Lung (tissue), 17 donors: ENCODE measurements at places on chromosomes 1 and 21. TPM values are rescaled to one million over a fixed set of nuclear protein-coding genes. Genes with fewer than 3 reads are reported as not detected.

Gene SNX27
- 63.7 TPM for total RNA-seq

Gene C1QB
- total RNA-seq: 39.6 TPM

Gene SMG7
- total RNA-seq: 64.2 TPM

Gene PTPN22
- 7.0 TPM for total RNA-seq

- no peaks in the 10 kb centered on the region for H3K4me1 ChIP-seq
- H3K27me3 ChIP-seq: no peaks in the 10 kb centered on the region
- no peaks in the 10 kb centered on the region for H3K36me3 ChIP-seq
- DNase-seq: no peak
- H3K4me3 ChIP-seq: no peak overlapping the region
Observed at GRCh38 chr1:221602830-221603229, 139.1 kb downstream of the DUSP10 start.

DNA sequence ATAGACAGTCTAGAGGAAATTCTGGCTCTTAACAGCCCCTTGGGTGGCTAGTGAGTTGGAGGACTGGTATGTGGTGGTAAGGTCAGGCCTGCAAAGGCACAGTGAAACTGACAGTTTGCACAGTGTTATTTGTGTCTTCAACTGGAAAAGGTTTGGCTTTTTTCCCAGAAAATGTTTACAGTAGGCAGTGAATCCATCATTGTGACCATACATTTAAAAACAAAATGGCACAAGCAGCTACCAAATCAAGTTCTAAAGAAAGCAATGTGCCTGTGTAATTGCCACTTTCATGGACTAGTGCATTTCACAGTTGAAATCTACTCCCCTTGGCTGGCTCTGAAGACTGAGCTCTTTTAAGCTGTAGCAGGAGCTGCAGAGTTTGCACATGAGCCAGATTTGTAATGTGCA is 24.8 kb downstream of the ATPAF1 start:
- no peaks in the 10 kb centered on the region for H3K27me3 ChIP-seq
- DNase-seq: peak; percentile 86
- peak overlapping the region; percentile 5 for H3K27ac ChIP-seq
- H3K4me1 ChIP-seq: no peaks in the 10 kb centered on the region

GRCh38 chr1:62237361-62237760 is 42.7 kb downstream of the L1TD1 start:
- no peaks in the 10 kb centered on the region for H3K36me3 ChIP-seq
- peaks cover 2% of the 10 kb centered on the region for H3K4me1 ChIP-seq
- H3K27me3 ChIP-seq: no peaks in the 10 kb centered on the region
- no peak overlapping the region for H3K27ac ChIP-seq
- no peak overlapping the region for H3K4me3 ChIP-seq

DNA sequence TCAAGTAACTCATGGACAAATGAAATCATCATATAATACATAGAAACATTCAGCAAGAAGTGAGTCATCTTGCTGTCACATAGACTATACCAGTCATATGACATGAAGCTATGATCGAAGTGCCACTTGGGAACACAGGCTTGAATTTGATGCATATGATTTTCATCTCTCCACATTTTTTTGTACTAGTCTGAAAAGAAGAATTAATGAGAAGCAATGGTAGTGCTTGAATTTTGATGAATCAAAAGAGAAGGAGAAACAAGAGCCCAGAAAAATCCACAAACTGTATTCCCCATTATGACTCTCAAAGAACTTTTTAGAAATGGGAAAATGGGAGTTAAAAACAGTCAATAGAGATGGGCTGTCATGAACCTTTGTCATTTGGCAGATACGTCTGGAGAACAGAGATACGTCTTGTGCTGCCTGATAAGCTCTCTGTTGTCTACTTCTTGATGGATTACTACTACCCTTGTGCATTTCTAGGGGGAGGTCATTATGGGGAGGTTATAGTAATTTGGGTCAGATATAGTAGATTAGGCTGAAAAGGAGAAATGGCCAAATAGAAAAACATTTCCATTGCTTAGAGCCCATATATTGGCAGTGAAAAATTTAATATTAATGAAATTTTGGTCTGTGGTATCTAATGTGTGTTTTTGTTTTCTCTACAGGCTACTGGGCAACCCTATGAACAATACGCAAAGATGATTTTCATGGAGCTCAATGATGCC is 8.0 kb upstream of the LEPR start:
- DNase-seq: no peak
- H3K27me3 ChIP-seq: no peaks in the 10 kb centered on the region
- no peaks in the 10 kb centered on the region for H3K36me3 ChIP-seq
- H3K27ac ChIP-seq: no peak overlapping the region
- no peak overlapping the region for H3K4me3 ChIP-seq

GRCh38 chr1:68174738-68175113 is 57.6 kb downstream of the WLS start:
- H3K4me1 ChIP-seq: peaks cover 19% of the 10 kb centered on the region
- H3K27me3 ChIP-seq: no peaks in the 10 kb centered on the region
- no peaks in the 10 kb centered on the region for H3K36me3 ChIP-seq
- H3K4me3 ChIP-seq: no peak overlapping the region
- peak overlapping the region; percentile 62 for H3K27ac ChIP-seq

DNA sequence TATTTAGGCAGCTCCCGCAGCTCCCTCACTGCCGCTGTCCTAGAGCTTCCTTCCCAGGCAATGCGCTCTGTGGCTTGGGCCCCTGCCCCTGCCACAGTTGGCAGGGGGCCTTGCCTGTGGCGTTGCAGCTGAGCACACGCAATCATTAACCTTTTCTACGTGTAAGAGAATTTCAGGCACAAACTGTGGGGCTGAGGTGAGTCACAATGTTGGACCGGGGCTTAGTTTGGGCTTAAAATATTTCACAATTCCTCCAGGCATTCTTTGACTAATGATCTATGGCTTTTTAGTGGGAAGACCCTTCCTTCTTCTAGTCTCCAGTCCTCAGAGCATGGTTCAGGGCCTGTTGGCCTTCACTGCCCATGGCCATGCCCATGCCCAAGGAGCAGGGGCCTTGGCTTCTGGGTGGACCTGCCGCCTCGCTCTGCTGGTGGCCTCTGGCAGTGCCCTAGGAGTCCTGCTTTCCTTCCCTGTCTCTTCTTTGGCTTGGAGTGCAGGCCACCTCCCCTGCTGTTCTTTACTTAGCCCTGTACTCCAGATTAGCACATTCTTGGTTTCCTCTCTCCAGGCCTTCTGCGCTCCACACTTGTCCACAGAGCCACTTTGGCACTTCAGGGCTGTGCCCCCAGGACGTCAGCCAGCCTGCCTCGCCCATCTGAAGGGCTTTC is 39.2 kb downstream of the MAPKAPK2 start:
- H3K4me1 ChIP-seq: peaks cover 19% of the 10 kb centered on the region
- H3K27me3 ChIP-seq: no peaks in the 10 kb centered on the region
- H3K27ac ChIP-seq: peak overlapping the region; percentile 90
- H3K36me3 ChIP-seq: no peaks in the 10 kb centered on the region

- no peak overlapping the region for H3K27ac ChIP-seq
- no peaks in the 10 kb centered on the region for H3K27me3 ChIP-seq
- no peaks in the 10 kb centered on the region for H3K36me3 ChIP-seq
- H3K4me3 ChIP-seq: no peak overlapping the region
- no peaks in the 10 kb centered on the region for H3K4me1 ChIP-seq
Observed at GRCh38 chr1:185402930-185403329, 85.9 kb upstream of the IVNS1ABP start.

DNA sequence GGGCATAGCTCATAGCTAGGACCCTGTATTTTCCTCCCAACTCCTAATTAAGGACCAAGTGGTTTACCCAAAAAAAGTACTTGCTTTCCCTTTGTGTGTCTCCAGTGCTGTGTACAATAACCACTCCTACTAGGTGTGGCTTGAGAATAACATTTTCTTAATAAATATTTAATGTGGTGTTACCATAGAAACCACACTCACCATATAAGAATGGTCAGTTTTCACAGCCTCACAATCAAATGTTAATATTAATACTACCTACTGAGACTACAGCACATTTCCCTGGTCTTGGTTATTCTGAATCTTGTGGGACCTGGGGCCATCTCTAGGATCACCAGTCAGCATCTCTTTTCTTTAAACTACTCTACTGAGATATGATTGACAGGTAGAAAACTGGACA is 83.5 kb upstream of the BCAR3 start:
- no peak overlapping the region for H3K27ac ChIP-seq
- no peaks in the 10 kb centered on the region for H3K36me3 ChIP-seq
- H3K4me3 ChIP-seq: no peak overlapping the region

DNA sequence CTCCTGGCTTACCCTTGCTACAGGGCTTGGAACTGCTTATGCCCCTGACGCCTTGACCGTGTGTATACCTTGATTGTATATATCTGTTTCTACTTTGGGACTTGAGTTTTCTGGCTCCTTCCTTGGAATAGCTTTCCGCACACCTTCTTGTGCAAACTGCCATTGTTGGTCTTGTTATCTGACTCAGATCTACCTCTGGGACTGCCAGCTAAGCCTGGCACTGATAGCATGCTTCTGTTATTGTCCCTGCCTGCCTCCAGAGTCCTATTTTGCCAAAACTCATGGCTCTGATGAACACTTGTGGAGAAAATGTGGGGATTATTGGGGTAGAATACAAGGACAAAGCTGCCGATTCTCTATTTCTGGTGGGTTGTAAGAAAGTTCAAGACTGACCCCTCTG is 15.4 kb downstream of the FMOD start:
- peaks cover 15% of the 10 kb centered on the region for H3K4me1 ChIP-seq
- H3K36me3 ChIP-seq: peaks cover 2% of the 10 kb centered on the region
- no peaks in the 10 kb centered on the region for H3K27me3 ChIP-seq
- no peak for DNase-seq
- H3K4me3 ChIP-seq: no peak overlapping the region
